GM04503 (cell line): ENCODE measurements at places on chromosomes 5 and 9.

- no peak for DNase-seq
These were observed 234.2 kb upstream of the MEF2C start for GRCh38 chr5:89117124-89117644.

DNA sequence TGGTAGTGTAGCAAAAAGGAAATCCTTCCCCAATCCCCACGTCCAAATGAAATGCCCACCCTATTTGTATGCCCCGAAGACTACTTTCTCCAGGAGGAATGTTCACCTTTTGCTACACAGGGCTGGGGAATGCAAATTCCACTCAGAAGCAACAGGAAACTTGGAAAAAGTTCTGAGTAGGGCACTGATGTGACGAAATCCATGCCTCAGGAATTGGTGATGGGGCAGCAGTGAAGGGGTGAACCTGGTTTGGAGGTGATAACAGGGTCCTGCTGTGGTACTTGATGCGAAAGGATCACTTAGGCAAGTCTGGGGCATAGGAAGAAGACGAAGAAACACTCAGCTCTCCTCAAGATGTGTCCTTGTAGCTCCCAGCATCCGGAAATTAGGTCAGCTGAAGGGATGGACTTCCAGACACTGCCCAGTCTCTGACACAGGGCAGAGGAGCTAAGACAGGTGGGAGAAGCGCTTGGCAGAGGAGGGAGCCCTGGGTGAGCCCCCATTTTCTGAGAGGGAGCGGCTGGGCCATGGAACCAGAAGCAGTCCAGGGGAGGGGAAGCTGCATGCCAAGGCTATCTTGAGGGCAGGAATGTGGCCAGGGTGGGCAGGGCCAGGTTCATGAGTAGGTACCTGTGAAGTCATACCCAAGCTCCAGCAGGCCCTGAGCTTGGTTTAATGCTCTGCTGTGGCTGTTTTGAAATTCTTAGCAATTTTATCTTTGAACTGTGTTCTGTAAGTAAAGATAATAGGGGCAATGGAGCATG is 22.2 kb upstream of the MVB12B start:
- no peak for DNase-seq

GRCh38 chr9:37210737-37211523 is 90.6 kb downstream of the ZCCHC7 start:
- no peak for DNase-seq

- DNase-seq, result no peak
These were observed 17.0 kb upstream of the MSMP start for GRCh38 chr9:35771075-35771433.

- no peak for DNase-seq
These were observed 2.8 kb downstream of the ATP6V1G1 start for GRCh38 chr9:114590328-114590727.

DNA sequence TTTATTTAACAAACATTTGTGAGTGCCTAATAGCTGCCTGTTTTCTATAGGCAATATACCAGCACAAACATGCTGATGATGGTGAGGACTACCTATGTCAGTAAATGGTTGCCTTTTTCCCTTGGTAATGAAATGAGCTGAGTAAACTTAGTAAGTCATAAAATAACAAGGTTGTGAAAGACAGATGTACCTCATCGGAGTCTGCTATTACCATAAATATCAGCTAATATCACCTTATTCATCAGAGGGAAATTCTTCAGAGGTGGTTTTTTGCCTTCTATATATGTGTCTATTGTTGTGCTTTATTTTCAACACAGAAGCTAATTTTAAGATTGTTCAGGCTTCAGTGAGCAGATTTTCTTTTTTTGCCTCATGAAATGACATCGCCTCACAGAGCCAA is 1040.5 kb downstream of the DTWD2 start:
- no peak for DNase-seq

GRCh38 chr5:5414999-5415398 is 7.5 kb upstream of the ICE1 start:
- DNase-seq, result no peak

GRCh38 chr5:13591621-13592020 is 352.9 kb downstream of the DNAH5 start:
- peak; percentile 71 for DNase-seq

- DNase-seq, result no peak
These were observed 547.9 kb downstream of the DTWD2 start for GRCh38 chr5:118440496-118440895.

DNA sequence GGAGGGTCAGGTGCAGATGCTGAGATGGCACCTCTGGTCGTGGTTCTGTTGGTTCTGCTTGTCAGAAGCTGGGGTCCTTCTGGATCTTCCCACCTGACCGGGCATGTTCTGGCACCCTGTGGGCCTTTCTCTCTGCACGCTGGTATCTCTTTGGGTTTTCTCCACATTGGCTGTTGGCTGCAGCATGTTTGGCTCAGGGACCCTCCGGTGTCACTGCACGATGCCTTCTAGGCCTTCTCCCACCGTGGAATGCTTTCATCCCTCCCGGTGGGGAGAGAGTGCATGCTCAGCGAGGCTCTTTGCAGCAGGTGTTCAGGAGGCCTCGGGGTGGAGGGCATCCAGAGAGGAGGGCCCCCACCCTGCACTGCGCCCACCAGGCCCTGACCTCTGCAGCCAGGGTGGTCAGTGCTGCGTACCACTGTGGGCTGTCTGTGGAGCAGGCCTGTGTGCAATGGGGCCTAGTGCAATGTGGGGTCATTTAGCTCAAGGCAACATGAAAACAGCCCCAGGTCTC is 119.4 kb downstream of the WNK2 start:
- DNase-seq, result no peak

GRCh38 chr9:126719618-126720031 is 85.2 kb upstream of the ZBTB43 start:
- no peak for DNase-seq

DNA sequence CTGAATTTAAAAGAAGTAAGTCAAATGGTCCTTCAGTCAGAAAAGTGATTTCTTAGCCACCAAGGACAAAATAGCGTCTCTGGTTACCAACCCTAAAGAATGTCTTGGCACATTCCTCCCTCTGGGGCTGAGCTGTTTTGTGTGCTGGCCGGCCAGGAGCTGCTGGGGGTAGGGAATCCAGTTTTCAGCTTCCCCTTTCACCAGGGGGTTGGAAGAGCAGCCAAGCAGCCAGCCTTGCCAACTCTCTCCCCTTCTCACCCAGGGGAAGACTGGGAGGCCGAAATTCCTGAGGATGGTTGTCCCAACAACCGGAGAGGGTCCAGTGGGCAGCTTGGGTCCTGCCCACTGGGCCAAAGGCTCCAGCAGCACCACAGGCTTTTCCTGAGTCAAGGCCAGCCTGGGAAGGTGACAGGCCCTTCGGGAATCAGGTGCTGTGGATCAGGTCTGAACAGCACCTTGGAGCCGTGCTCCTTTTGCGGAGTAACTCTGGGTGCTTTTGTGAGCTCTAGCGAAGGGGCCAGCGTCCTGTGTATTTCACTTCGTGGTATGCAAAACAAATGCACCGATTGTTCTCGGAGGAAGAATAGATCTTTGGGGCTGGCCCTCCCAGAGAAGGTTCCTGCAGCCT is 4.2 kb downstream of the WWC1 start:
- DNase-seq, result no peak

GRCh38 chr5:146071171-146071570 is 34.2 kb downstream of the PLAC8L1 start:
- DNase-seq, result no peak
